AG09309 (cell line): ENCODE measurements at places on chromosomes 2 and 18.

DNA sequence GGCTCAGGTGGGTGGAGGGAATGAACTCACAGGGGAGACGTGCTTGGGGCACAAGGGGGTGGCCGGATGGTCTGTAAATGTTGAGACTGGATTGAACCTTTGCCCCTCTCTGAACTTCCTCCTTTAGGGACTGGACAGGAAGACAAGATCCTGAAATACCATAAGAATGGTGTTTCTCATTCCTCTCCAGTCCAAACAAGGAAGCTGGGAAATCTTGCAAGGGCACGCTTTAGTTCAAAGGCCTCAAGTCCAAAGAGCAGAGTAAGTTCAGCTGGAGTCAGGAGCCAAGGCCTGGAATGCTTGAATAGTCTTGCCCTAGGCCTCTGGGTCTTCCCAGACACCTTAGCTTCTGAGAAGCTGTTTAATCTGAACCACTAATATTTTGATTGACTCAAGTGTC is 52.4 kb upstream of the SIX3 start:
- no peak for DNase-seq

- peak; percentile 91 for DNase-seq
These were observed 158.2 kb upstream of the CCDC150 start for GRCh38 chr2:196481324-196481697.

GRCh38 chr2:190277234-190278112 is 42.2 kb downstream of the HIBCH start:
- DNase-seq, result peak; percentile 10

DNA sequence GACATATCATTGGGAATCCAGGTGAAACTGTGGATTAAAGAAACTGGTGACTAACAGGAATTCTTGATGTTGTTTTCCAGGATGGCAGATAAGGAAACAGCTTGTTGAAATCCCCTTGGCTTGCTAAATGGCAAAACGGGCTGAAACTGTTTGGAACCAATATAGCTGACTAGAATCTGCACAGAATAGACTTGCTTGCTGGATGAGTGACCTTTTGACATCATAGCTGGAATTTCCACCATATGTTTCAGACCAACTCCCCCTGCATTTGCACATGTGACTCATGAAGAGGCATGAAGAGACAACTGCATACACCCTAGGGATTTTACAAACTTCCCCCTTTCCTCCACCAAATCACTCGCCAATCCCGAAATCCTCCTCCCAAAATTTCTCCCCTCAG is 87.7 kb upstream of the LYPD1 start:
- DNase-seq, result no peak

DNA sequence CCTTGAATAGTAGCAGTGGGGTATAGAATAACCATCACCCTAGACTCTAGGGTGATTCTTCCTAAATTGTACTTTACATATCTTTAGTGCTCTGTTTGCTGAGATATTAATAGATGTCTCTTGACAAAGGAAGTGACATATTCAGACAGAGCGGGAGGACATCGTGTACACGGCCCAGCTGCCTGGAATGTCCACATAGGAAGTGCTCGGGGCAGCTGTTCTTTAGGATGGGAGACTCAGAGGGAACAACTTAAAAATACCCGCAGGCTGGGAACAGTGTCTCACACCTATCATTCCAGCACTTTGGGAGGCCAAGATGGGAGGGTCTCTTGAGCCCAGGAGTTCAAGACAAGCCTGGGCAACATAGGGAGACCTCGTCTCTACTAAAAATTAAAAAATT is 206.1 kb downstream of the FAM210A start:
- no peak for DNase-seq

DNA sequence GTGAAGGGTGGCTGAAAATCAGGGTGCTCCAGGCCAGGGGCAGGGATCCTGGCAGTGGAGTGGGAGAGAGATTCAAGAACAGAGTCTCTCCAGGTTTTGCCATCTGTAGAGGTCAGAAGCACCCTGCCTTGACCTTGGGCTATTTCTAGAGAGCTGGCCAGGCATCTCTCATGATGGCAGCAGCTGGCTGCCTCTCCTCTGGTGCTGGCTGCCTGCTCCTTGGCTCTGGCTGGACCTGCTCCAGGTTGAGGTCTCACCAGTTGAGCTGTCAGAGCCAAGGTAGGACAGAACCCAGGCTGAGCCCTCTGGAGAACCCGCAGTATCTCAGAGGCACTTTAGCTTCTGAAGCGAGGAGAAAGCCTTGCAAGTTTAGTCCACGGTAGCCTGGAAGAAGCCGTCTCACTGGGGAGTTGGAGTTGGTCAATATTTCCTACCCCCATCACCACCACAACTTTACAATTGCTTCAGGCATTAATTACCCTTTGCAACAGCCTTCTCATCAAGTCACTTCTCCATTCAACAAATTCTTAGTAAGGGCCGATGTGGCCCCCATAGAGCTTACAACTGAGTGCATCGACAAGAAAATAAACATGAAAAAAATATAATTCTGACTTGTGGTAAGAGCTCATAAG is 25.6 kb downstream of the GNLY start:
- no peak for DNase-seq

DNA sequence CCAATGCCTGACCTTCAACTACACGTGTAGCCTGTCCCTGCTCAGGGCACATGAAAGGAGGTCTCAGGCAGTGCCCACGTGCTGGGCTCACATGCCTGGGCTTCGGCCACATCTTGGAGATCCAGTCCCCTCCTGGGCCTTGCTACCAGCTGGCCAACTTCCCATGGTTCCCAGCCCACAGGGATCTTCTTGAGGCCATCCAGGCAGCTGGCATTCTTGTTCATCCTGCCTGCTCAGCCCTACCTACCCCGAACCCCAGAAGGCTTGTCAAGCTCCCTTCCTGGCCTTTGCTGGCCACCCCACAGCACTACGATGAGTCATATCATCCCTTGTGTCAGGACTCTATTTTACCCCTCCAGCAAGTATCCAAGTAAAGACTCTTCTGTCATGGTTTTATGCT is 97.1 kb downstream of the ZBTB7C start:
- no peak for DNase-seq

- DNase-seq, result no peak
These were observed 12.5 kb downstream of the SPATS2L start for GRCh38 chr2:200318940-200319435.

GRCh38 chr2:113755035-113755834 is 1.2 kb downstream of the SLC35F5 start:
- DNase-seq, result no peak

GRCh38 chr2:119366161-119366648 is 429 bp downstream of the C2orf76 start:
- no peak for DNase-seq

DNA sequence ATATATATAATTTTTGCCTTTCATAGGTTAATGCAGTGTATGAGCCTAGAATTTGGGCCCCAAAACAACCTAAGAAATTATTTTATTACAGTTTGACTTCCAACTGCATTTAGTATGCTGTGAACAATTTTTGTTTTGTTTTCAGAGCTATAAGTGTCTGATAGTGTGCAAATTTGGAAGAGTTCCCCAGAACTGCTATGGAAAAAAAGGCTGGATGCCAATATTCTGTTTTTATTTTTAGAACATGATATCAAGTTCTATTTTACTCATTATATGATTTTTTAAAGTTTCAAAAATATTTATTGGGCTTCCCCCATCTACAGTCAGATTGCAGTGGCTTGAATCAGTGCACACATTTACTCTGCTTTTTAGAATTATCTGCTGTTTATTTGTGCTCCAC is 42.6 kb downstream of the MRPS9 start:
- no peak for DNase-seq

DNA sequence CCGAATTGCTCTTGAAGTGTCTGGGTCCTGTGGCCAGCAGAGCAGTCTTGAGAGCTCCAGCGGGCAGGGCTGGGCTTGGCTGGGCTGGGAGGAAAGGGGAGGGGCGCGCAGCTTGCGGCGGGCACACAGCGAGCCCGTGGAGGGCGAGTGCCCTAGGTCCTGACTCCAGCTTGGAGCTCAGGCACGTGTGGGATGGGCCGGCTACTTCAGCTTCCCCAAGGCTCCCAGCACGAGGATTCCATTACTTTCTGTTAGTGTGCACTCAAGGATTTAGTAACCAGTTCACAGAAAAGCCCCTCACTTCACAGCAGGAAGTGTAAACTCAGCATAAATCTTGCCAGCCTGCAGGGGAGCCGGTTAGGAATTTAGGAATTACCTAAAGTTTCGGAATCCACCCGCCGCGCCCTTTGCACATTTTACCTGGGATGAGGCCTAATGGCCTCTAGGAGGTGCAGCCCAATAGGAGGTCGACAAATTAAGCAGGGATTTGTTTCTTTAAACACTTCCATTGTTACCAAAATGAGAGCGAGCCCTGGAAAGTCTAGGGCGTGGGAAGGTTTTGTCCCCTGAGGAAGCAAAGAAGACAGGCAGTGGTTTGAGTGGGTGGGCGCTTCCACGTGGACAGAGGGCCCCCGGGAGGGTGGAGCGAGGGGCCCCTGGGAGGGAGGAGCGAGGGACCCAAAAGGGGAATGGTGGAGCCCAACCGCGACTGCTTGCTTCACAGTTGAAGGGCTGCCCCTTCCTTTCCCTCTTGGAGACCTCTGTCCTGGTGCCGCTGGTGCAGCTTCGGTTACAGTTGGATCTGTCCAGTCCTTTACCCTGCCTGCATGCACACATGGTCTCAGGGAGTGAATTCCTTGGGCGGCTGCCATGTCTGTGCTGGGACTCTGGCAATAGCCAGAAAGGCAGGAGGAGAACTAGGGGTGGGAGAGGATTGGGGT is 93.3 kb downstream of the CTAGE1 start:
- no peak for DNase-seq

- no peak for DNase-seq
These were observed 15.7 kb upstream of the FZD7 start for GRCh38 chr2:202017940-202018339.

- no peak for DNase-seq
These were observed 196.3 kb downstream of the CTIF start for GRCh38 chr18:48735080-48735676.

DNA sequence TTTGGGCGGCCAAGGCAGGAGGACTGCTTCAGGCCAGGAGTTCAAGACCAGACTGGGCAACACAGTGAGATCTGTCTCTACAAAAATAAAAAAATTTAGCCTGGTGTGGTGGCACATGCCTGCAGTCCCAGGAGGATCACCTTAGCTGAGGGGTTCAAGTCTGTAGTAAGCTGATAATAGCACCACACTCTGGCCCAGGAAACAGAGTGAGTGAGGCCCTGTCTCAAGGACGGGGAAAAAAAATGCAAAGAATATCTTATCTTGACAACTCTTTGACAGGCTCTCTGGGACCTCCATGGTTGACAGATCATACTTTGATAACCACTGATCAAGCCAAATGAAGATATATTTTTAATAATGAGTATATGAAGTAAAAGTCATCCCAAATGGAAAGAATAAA is 22.7 kb downstream of the USP34 start:
- DNase-seq, result no peak

DNA sequence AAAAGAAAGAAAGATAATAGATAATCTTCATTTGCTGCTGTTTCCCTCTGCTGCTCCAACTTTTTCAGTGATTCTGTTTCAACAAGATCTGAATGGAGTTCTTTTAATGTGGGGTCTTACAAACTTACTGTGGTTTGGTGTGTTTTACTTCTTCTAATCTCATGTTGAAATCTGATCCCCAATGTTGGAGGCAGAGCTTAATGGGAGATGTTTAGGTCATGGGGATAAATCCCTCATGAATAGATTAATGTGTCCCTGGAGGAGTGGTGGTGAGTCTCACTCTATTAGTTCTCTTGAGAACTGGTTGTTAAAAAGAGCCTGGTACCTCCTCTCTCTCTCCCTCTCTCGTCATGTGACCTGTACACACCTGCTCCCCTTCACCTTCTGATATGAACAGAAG is 442.4 kb downstream of the EPHA4 start:
- no peak for DNase-seq

GRCh38 chr2:33620-34019 is 12.7 kb downstream of the FAM110C start:
- no peak for DNase-seq

GRCh38 chr2:235373171-235373570 is 120.7 kb upstream of the AGAP1 start:
- DNase-seq, result no peak

DNA sequence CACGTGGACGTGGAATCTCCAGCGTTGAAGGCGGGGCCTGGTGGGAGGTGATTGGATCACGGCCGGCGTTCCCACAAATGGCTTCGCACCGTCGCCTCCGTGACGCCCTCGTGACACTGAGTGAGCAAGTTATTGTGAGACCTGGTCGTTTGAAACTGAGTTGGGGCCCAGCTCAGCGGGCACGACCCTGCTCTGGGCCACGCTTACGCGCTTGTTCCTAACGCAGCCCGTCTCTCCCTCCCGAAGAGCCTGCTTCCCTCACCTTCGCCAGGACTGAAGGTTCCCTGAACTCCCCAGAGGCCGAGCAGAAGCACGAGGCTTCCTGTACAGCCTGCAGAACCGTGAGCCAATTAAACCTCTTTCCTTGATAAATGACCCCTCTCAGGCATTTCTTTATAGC is 121.8 kb downstream of the RTP5 start:
- DNase-seq, result no peak

GRCh38 chr18:3119401-3120341 is 100.1 kb downstream of the MYOM1 start:
- no peak for DNase-seq

- DNase-seq, result no peak
These were observed 464.3 kb upstream of the ID2 start for GRCh38 chr2:8217468-8218030.

DNA sequence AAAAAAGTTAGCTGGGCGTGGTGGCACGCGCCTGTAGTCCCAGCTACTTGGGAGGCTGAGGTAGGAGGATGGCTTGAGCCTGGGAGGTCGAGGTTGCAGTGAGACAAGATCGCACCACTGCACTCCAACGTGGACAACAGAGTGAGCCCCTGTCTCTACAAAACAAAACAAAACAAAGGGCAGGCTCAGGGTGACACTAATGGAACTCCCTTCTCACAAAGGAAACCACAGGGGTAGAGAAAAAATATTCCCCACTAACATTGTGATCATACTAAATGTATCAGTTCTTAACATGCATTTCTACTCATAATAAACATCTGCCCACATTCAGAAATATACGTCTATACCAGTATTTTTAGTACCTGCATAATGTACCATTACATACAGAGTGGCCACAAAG is 21.1 kb downstream of the STAM2 start:
- DNase-seq, result no peak

- no peak for DNase-seq
These were observed 24.4 kb upstream of the YPEL5 start for GRCh38 chr2:30122362-30122761.

DNA sequence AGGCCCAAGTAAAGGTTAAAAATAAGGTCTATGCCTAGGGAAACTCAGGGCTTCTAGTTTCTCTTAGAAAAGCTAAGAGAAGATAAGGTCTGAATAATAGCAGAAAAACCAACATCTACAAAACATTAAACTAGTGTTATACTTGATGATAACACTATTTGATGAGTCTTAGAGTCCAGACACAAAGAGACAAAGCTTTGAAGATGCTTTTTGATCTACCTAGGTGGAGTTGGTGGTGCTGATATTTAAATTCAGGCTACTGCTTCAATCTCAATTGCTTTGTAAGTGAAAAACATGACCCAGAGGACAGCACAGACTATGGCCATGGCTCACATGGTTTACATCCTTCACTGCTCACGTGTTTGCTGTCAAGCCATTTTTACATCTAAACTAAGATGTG is 11.7 kb upstream of the MFF start:
- no peak for DNase-seq
